ENCODE measurements at places on chromosomes 7 and 10.

GRCh38 chr7:112293416-112293815, 86.9 kb downstream of the ZNF277 start:
- H3K4me3 ChIP-seq: no peak overlapping the region
- peaks cover 18% of the 10 kb centered on the region for H3K36me3 ChIP-seq
- no peaks in the 10 kb centered on the region for H3K27me3 ChIP-seq
- no peak for DNase-seq
- no peak overlapping the region for H3K27ac ChIP-seq

DNA sequence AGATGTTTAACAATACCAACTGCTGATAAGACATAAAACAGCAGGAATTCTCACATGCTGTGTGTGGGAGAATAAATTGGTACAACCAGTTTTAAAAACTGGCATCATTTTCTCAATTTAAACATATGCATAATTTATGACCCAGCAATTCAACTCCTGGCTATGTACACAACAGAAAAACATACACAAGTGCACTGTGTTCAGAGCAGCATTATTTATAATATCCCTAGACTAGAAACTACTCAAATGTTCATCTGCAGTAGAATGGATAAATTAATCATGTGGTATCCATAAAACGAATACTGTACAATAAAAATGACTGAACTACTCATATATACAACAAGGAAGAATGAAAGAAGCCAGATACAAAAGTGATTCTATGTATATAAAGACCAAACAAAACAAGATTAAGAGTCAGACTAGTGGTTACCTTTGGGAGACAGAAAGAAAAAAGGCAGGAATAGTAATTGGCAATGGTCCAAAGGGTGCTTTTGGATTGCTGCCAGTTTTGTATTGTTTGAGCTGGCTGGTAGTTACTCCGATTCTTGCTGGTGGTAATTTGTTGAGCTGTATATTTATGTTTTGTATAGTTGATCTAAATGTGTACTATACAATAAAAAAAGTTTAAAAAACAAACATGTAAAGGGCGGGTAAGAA, 306.0 kb downstream of the TFEC start:
- no peaks in the 10 kb centered on the region for H3K36me3 ChIP-seq
- no peak overlapping the region for H3K4me3 ChIP-seq
- DNase-seq: no peak
- H3K27ac ChIP-seq: no peak overlapping the region
- no peaks in the 10 kb centered on the region for H3K4me1 ChIP-seq

DNA sequence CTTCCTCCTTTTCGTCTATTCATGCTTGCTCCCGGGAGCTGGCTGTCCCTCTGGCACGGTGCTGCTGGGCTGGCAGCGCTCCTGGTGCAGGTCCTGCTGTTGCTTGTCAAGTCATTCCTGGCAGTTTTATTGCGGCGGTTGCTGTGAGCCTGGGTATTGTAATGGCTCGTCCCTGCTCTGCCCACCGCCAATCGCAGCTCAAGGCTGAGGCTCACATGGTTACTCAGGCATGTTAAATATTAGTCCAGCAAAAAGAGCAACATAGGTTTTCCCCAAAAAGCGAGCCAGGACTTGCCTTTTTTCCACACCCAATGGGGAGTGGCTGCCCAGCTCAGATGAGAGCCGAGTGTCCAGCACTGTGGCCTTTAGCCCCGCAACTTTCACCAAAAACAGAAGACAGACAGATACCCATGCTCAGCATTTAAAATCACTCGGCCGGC, 492.9 kb upstream of the FOXK1 start:
- H3K4me3 ChIP-seq: no peak overlapping the region
- no peaks in the 10 kb centered on the region for H3K36me3 ChIP-seq
- H3K27me3 ChIP-seq: no peaks in the 10 kb centered on the region
- no peak overlapping the region for H3K27ac ChIP-seq
- H3K4me1 ChIP-seq: peaks cover 23% of the 10 kb centered on the region

DNA sequence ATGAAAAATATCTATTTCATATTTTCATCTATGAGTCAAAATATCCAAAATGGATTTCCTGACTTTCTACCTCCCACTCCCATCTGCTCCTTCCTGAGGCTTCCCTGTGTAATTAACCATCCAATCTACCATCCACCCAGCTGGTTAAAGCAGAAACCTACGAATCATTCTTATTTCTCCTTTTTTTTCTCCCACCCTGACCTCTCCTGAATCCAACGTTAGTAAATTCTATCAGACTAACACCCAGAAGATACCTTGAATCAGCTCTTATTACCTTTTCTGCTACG, 3.7 kb upstream of the LIPF start:
- H3K27ac ChIP-seq: no peak overlapping the region
- H3K36me3 ChIP-seq: no peaks in the 10 kb centered on the region
- no peak for DNase-seq
- no peaks in the 10 kb centered on the region for H3K4me1 ChIP-seq
- H3K27me3 ChIP-seq: no peaks in the 10 kb centered on the region
- no peak overlapping the region for H3K4me3 ChIP-seq

Data from SK-N-SH (cell line).